ENCODE measurements at places on chromosomes 5 and 9. TPM values are rescaled to one million over a fixed set of nuclear protein-coding genes. Genes with fewer than 3 reads are reported as not detected.

- no peak for DNase-seq
These were observed 68.7 kb downstream of the KCNN2 start for GRCh38 chr5:114430532-114430931.

DNA sequence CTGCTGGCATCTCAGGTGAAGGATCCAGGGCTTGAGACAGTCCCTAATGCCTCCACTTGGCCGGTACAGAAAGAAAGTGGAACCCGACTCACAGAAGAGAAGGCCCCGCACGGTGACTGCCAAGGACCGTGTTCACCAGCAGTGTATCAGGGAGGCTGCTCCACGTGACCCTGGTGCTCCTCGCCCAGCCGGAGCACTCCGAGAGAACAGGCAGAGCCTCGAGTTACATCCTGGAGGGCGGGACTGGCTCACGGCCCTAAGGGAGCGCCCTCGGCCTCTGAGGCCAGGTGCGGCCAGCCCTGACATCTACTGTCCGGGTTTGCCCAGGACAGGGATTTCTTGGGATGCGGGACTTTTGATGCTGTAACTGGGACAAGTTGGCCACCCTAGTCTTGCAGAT lies 104.0 kb upstream of the SARDH start:
- DNase-seq: no peak

DNA sequence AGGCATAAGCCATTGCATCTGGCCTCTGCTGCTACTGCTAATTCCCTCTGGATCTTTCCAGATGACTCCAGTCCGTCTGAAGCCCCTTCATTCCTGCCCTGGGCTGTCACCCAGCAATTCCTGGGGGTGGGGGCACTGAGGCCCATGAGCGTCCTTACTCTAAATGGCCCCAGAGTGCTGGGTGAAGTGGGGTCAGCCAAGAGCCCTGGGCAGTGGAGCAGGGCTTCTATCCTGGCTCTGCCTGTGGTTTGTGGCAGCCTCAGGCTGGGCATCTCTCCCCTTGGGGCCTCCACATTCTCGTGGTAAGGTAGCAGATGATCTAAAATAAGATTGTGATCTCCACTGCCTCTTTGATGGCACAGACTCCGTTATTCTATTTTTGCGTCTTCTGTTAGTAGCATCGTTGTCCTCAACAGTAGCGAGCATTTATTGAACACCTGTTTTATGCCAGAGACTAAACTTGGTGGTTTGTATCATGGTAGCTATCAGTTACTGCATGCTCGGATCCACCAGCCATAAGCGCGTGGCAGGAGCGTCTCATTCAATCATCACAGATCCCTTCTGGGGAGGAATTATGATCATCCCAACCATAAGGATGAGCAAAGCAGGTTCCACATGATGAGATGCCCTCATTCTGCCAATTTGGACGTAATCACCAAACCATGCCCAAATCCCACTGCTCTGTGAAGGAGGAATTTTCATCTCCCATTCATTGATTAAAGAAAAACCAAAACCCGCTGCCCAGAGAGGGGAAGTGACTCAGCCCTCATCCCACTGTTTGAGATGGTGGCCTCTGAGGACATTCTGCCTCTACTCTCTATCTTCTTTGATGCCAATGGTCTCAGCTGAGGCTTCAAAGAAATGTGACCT lies 21.9 kb upstream of the DUSP1 start:
- DNase-seq: no peak

SPINK9 gene
- not detected for total RNA-seq

NRARP gene
- total RNA-seq: 0.32 TPM

PRSS3 gene
- total RNA-seq: 3.9 TPM
